Neural crest cell (in vitro differentiated cells): ENCODE measurements at places on chromosomes 11 and 22.

GRCh38 chr11:126546191-126546590 is 190.7 kb downstream of the ST3GAL4 start:
- no peak for DNase-seq

- no peak for DNase-seq
Observed at GRCh38 chr11:43489869-43490465, 131.2 kb downstream of the TTC17 start.

DNA sequence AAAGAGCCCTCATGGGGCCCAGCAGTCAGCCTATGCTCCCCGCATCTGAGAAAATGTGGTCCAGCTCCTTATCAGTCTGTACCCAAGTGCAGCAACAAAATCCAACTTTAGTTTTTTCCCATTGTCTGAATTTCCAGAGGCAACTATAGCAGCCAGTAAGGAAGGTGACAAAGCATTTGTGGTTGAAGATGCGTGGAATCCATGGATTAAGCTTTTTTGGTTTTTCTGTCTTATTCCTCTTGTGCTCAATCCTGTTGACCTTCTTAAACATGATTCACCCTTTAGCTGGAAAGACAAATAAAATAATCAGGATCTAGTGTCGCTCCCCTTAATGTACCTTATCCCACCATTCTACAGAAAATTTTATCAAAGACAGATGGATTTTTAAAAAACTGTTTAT is 14.3 kb downstream of the GDPD4 start:
- DNase-seq, result no peak

GRCh38 chr11:102111011-102111786 is 952 bp downstream of the YAP1 start:
- peak; percentile 86 for DNase-seq

GRCh38 chr11:105220121-105220520 is 80.6 kb upstream of the CARD18 start:
- DNase-seq, result no peak

DNA sequence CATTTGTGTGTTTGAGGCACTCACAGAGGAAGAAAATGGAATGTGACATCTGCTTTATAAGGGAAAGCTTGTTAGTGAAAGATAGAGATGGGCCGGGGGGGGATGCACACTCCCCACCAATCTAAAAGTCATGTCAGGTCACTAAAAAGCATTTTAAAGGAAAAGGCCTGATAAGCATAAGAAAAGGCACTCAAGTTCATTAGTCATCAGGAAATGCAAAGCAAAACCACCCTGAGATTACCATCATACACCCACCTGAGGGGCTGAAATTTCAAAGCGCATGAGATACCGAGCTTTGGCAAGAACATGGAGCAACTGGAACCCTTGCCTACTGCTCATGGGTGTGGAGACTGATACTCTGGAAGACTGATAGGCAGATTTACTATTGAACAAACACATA is 77.9 kb upstream of the ANO1 start:
- no peak for DNase-seq

GRCh38 chr11:83097429-83098075 is 25.9 kb upstream of the RAB30 start:
- no peak for DNase-seq

DNA sequence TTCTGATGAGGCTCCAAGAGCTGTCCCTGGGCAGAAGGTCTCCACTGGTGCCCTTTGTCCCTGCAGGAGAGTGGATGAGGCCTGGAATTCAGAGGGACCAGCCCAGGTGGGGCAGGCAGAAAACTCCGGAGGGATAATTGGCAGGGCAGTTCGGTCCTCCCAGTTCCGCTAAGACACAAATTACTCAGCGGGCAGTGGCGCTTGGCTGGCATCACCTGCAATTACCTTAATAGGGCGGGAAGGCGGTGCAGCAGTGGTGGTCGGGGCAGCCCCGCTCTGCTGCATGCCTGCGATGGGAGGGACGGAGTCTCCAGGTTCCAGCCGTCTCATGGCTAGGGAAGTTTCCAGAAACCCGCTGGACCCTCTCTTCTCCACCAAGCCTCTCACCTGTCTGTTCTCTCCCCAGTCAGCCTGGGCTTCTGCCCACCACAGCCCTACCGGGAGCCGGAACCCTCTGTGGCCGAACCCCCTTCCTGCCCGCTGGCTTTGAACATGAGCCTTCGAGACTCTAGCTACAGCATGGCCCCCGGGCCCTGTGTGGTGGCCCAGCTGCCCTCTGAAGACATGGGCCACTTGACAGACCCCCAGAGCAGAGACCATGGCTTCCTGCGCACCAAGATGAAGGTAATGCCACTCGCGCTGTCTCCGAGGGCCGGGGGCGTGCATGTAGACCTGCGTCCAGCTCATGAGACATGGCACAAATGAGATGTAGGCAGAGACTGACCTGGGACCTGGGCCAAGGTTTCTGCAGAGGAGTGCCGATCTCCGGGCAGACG is 7.0 kb downstream of the OVOL1 start:
- no peak for DNase-seq

DNA sequence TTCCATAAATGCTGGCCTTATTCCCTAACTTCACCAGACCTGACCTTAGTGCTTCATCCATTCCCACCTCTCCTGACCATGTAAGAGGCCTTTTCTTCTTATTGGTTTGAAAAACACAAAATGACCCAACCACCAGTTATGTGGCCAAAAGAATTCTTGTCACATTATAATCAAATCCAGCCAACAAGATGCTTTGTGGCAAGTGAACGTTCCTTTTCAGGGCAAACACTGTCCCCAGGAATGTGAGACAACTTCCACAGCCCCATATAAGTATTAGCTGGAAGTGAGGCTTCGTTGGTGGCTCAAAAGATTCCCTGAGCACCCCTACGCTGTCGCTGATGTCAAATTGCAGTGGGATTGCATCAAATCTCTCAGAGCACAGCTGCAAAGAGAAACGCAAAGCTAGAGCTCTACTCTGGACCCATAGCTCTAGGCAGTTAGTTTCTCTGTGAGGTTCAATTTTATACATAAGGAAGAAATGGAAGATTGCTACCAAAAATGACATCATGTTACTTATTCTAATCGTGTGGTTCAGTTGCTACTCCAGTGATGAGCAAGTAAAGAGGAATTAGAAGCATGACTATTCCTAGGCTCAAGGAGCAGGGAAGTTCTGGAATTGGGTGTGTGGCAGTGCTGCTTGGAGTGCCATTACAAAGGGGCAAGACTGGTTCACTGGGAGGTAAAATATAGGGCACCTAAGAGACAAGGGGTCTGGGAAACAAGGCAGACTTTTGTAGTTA is 26.1 kb downstream of the GLYATL1 start:
- DNase-seq, result no peak

GRCh38 chr22:37696657-37697537 is at the start of gene TRIOBP:
Gene TRIOBP (plus strand): TSS chr22:37697048. CDS start chr22:37701366, 4,318 bp downstream.
- peak; percentile 95 for DNase-seq

GRCh38 chr22:41524809-41525449 is 19.3 kb downstream of the POLR3H start:
- DNase-seq, result no peak
